NCI-H1930 (cell line): ENCODE measurements at places on chromosomes 16 and 17.

GRCh38 chr17:27993161-27993695 is 49.2 kb upstream of the NLK start:
- DNase-seq, result no peak

GRCh38 chr17:77354420-77354669 is 213.6 kb downstream of the SEC14L1 start:
- DNase-seq, result no peak

- no peak for DNase-seq
Measured at GRCh38 chr16:57627184-57627871, 1.1 kb upstream of the ADGRG1 start.

DNA sequence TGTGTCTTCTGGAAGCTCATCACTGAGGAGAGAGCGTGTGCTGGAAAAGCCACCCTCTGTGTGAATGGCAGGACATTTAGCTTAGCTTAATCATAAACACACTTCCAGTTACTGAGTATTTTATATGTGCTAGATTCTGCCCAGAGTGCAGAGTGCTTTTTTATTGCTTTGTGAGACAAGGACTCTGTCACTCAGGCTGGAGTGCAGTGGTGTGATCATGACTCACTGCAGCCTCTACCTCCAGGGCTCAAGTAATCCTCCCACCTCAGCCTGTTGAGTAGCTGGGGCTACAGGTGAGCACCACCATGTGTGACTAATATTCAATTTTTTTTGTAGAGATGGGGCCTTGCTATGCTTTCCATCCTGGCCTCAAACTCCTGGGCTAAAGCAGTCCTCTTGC is 61.4 kb upstream of the IRX3 start:
- no peak for DNase-seq

DNA sequence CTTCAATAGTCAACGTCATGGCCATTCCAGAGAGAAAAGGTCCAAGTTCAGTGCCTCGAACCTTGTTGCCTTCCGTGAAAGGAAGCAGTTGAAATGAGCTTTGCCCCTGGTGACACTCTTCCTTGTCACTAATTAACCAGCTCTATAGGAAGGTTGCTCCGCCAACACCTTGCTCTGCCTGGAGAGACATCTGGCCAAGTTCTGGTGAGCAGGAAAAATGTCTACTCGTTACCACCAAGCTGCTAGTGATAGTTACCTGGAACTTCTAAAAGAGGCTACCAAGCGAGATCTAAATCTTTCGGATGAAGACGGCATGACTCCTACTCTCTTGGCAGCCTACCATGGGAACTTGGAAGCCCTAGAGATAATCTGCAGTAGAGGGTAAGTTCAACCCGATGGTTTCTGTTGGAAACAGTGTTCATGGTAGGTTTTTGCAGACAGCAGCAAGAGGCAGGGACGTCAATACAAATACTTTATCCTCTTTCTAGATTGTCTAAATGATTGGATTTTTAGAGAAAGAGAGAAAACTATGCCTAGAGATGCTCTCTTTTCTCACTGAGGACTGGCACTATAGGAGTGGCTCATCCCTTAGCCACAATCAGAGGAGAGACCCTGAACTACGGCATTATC is at the start of gene ANKS4B:
TSS of gene ANKS4B (plus strand) at position 179 of the 630 bp plus-strand sequence. CDS start at position 218, 39 bp downstream.
- no peak for DNase-seq

DNA sequence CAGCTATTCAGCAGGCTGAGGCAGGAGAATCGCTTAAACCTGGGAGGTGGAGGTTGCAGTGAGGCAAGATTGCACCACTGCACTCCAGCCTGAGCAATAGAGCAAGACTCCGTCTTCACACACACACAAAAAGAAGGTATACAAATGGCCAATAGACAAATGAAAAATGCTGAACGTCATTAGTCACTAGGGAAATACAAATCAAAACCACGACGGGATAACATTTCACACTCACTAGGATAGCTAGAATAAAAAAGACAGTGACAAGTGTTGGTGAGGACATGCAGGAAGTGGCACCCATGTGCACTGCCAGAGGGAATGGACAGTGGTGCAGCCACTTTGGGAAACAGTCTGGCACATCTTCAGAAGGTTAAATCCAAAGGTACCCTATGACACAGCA is 172.9 kb downstream of the FTO start:
- no peak for DNase-seq

DNA sequence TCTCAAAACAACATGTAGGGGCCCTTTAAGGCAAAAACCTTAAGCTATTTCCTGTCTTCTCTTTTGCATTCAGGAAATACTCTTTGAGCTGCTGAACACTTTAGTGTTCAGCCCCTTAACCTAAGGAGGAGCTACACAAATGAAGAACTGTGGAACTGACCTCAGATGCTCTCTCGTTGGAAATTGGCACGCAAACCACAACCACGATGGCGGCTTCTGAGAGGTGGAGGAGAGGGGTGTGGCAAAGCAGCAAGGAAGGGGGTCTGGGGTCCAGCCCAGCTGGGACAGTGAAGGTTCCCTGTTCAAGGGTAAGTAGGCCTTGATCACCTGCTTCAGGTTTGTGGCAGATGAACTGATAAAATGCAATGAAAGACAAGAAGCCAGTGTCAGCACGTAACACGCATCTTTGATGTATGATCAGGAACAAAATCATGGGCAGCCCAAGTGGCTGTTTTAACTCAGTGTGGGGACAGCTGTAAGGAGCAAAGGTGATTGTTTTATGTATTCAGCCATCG is 291.6 kb upstream of the TNRC6C start:
- no peak for DNase-seq

- no peak for DNase-seq
Measured at GRCh38 chr17:47735536-47736011, 2.5 kb downstream of the TBX21 start.

- no peak for DNase-seq
Measured at GRCh38 chr16:68369168-68369567, 58.3 kb downstream of the PRMT7 start.

- no peak for DNase-seq
Measured at GRCh38 chr17:42989141-42989540, 8.8 kb downstream of the RUNDC1 start.

- peak; percentile 94 for DNase-seq
Measured at GRCh38 chr16:27202923-27203506, 311 bp upstream of the KDM8 start.

GRCh38 chr16:74221828-74222227 is 74.8 kb upstream of the PSMD7 start:
- DNase-seq, result no peak
